H4 (cell line): ENCODE measurements at places on chromosomes 16 and 17. TPM values are rescaled to one million over a fixed set of nuclear protein-coding genes. Genes with fewer than 3 reads are reported as not detected.

The BCO1 gene
- 0.94 and 1.4 TPM in 2 replicates for total RNA-seq

The SMIM36 gene
- total RNA-seq: not detected in 2 replicates

DNA sequence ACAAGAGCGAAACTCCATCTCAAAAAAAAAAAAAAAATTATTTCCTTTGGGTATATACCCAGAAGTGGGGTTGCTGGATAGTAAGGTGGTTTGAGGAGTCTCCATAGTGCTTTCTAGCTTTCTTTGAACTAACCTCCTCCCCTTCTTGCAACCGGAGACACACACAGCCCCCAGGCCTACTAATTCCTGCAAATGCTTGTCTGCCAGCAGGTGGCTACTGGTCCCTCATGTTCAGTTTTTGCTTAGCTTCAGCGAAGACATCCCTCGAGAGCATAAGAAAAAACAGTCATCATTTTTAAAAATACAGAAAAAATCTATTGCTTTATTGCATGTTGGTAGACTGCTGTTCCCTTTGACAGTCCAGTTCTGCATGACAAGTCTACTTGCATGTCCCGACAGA lies 439.0 kb downstream of the UTP18 start:
- DNase-seq: no peak

DNA sequence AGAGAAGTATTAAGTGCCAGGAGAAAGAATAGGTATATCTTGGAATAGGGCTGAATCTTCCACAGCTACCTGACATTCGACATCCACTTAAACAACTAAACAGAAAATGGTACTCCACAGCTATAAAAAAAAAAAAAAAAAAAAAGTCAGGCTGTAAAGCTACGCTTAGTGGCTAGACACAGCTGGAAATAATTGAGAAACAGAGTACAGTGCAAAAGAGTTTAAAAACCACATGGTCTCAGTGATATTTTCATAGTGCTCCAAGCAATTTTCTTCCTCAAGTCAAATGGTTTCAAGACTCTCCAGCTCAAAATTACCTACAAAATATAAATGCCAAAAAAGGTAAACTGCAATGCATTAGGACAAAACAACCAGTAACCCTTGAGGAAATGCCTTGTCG lies 607.1 kb downstream of the KCNJ2 start:
- no peak for DNase-seq

The SOST gene
- 4.2 and 6.1 TPM in 2 replicates for total RNA-seq

The SLC16A11 gene
- total RNA-seq: not detected in 2 replicates

DNA sequence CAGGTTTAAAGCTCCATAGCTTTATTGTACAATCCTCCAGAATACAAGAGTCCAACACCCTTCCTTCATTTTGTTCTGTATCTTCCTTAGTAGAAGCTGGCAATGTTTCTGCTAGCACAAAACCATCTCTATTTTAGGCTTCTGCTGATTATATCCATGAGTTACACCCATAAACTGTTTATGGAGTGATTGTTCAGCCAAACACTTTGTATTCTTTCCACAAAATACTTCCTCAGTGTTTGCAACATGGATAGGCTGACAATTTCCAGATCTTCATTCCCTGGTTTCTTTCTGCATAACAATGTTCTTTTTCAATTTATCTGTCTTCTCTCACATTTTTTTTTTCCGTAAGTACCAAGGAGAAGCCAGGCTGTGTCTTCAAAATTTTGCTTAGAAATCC lies 839.9 kb upstream of the CDH8 start:
- no peak for DNase-seq

DNA sequence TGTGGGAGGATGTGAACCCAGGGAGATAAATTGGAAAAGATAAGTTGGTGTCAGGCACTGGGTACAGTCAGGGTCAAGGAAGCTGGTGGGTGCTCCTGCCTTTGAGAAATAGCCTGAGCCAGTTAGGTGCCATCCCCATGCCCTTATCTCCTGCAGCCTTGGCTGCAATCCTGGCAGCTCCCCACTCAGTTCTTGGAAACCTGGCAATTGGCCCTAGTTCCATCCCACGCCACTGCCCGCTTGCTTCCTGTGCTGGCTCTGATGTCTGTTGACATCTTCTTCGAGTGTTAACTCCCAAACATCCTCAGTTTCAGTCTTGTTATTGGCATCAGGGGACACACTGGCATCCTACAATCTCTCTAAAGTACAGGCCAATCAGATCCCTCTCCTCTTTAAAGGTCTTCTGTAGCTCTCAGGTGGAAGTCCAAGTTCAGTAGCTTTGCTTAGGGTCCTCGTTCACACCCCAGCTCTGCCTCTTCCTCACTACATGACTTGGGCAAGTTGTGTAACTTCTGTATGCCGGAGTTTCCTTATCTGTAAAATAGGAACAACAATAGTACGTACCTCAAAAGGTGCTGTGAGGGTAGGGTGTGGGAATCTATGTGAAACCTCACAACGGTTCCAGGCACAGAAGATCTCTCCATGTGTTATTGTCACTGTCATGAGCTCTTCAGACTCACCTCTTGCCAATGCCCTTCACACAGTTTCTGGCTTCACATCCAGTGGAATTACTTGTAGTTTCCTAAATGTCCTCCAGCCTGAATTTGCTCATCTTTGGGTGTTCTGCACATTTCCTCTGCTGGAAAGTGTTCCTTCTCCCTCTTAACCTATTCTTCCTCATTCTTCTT lies 13.5 kb upstream of the PRKAR1A start:
- DNase-seq: no peak

The GRB7 gene
- total RNA-seq: 0.41 TPM in 1 of 2 replicates, not detected in the other

The WFIKKN1 gene
- not detected in 2 replicates for total RNA-seq

- DNase-seq: peak; percentile 71
These were observed 73.5 kb downstream of the GOSR1 start for GRCh38 chr17:30550512-30551273.

The ZNF629 gene
- total RNA-seq: 10.7 and 13.9 TPM in 2 replicates

DNA sequence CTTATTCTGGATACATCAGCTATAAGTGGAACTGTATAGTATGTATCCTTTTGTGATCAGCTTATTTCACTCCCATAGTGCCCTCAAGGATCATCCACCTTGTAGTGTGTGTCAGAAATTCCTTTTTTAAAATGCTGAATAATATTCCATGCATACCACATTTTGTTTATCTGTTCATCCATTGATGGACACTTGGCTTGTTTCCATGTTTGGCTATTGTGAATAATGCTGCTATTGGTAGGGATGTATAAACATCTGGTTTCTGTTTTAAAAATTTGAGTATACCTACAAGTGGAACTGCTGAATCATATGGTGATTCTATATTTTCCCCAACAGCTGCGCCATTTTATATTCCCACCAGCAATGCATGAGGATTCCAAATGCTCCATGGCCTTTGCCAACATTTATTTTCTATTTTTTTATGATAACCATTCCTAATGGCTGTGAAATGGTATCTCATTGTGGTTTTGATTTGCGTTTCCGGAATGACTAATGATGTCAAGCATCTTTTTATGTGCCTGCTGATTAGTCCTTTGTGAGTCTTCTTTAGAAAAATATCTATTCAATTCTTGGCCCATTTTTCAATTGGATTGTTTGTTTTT lies 11.6 kb downstream of the RCVRN start:
- no peak for DNase-seq

The UBALD1 gene
- 2.2 and 2.5 TPM in 2 replicates for total RNA-seq

The OR3A2 gene
- total RNA-seq: not detected in 2 replicates

DNA sequence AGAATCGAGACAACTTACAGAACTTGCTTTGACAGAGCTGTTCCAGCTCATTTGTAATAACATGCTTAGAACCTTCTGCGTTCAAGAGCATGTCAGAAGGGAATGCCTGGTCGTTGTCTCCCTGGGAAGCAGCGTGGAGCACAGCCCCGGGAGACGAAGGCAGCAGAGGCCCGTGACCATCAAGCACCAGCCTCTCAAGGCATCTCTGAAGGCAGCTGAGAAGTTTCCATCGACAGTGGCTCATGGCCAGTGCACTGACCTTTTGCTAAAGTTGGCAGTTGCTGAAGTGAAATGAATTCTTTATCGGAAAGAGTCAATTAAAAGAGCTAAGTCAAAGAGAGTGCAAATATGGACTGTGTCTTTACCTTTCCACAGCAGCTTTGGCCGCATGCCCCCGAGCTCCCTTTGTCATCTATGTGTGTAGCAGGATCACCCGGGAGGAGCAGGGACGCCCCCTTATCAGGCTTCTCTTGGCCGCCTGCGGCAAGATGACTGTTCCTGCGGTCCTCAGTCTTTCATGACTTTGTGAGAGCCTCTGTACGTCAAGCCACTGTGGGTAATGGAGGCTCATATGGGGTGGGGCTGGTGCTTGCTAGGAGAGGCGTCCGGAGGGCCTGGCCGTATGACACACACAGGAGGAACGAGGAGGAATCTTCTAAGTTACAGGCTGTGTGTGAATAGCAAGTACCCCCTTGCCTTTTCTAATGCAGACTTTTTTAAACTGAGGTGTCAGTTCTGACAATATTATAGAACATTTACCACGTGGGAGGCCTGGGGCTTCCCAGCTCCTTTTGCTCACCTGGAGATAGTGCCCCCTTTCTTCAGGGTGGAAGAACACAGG lies 54.2 kb downstream of the LDHD start:
- DNase-seq: no peak

The C1QL1 gene
- 5.3 and 7.1 TPM in 2 replicates for total RNA-seq

GRCh38 chr17:75777296-75777922 lies 7.2 kb upstream of the UNK start:
- DNase-seq: no peak

The PNMT gene
- total RNA-seq: not detected in 2 replicates

GRCh38 chr17:32936186-32936893 lies 8.4 kb downstream of the TMEM98 start:
- DNase-seq: no peak

GRCh38 chr17:72984145-72984925 lies 108.2 kb downstream of the SLC39A11 start:
- peak; percentile 81 for DNase-seq

The SLFN13 gene
- 0.25 and 0.85 TPM in 2 replicates for total RNA-seq

- DNase-seq: no peak
These were observed 36.7 kb downstream of the KIAA0753 start for GRCh38 chr17:6603744-6604325.

DNA sequence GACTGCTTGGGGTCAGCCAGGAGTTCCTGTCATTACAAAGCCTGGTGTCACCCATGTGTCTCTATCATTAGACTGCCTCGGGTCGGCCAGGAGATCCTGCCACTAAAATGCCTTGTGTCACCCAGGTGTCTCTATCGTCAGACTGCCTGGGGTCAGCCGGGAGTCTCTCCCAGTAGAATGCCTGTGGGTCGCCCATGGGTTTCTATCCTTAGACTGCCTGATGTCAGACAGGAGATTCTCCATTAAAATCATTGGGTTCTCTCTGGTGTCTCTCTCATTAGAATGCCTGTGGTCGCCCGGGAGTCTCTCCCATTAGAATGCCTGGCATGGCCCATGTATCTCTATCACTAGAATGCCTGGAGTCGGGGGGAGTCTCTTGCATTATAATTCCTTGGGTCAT lies 2231.0 kb downstream of the TP53TG3F start:
- DNase-seq: no peak

DNA sequence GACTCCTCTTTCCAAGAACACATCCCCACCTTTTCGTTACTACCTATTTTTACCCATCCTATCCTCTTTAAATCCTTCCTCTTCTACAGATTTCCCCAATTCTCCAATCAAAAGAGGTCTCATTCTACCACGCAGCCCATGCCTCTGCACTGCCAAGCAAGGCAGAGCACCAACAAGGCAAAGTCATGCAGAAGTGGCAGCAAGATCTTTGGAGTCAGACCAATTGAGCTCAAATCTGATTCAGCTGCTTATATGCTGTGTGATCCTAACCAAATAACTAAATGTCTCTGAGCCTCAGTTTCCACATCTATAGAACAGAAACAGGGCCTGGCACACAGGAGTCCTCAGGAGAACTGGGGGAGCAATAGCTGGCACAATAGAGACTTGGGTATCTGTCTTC lies 41.0 kb downstream of the TOM1L2 start:
- DNase-seq: no peak

GRCh38 chr16:54936201-54936978 lies 5.7 kb downstream of the IRX5 start:
- no peak for DNase-seq

DNA sequence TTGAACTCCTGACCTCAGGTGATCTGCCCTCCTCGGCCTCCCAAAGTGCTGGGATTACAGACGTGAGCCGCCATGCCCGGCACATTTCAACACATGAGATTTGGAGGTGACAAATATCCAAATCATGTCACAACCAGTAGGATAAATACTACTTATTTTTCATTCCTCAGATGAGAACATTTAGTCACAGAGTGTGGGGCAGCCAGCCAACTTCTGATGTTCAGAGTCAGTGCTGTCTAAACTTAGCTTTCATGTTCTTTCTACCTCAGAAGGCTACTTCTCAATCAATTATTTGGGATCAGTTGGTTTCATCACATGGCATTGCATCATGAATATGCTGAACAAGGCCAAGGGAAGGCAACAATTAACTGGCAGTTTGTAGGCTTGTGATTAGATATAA lies 134.5 kb downstream of the CDH13 start:
- no peak for DNase-seq

- no peak for DNase-seq
These were observed 68.1 kb upstream of the CPHXL start for GRCh38 chr16:75794426-75794825.

GRCh38 chr16:67549936-67550335 lies 12.4 kb upstream of the CTCF start:
- DNase-seq: no peak

DNA sequence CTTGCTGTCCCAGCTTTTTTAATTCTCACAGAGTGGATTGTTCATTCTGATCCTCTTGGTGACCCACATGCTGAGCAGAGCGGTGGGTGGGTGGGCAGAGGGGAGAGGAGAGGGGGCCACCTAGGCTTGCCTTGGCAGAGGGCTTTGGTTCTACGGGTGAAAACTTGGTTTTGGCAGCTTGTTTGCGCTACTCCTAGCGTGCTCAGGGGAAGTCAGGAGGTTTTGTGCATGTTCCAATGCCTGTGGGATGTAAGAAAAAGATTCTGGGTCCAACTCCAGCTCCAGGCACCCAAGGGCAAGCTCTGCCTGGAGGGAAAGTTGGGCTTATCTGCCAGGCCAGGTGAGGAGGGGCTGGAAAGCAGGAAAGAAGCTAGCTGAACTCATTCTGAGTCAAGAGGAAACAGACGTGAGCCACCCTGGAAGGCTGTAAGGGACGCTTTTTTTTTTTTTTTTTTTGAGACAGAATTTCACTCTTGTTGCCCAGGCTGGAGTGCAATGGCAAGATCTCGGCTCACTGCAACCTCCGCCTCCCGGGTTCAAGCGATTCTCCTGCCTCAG lies 169.1 kb downstream of the WSCD1 start:
- no peak for DNase-seq

DNA sequence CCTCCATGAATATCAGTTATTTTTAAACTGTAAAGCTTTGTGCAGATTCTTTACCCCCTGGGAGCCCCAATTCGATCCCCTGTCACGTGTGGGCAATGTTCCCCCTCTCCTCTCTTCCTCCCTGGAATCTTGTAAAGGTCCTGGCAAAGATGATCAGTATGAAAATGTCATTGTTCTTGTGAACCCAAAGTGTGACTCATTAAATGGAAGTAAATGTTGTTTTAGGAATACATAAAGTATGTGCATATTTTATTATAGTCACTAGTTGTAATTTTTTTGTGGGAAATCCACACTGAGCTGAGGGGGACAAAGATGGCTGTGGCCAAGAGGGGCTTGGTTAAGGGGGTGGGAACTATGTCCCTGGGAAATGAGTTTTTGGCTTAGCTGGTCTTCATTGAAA lies 2.3 kb downstream of the CCL11 start:
- no peak for DNase-seq

GRCh38 chr16:84948851-84949610 lies 62.3 kb downstream of the ZDHHC7 start:
- DNase-seq: no peak

The EVI2B gene
- 0.23 and 0.39 TPM in 2 replicates for total RNA-seq

The CHD3 gene
- total RNA-seq: 26.5 and 35.0 TPM in 2 replicates

- DNase-seq: no peak
These were observed 75.0 kb upstream of the WSB1 start for GRCh38 chr17:27218719-27219488.
